ENCODE measurements at places on chromosomes 13 and 19.

- DNase-seq, result no peak
These were observed 442.7 kb downstream of the OXGR1 start for GRCh38 chr13:96551546-96551945.

DNA sequence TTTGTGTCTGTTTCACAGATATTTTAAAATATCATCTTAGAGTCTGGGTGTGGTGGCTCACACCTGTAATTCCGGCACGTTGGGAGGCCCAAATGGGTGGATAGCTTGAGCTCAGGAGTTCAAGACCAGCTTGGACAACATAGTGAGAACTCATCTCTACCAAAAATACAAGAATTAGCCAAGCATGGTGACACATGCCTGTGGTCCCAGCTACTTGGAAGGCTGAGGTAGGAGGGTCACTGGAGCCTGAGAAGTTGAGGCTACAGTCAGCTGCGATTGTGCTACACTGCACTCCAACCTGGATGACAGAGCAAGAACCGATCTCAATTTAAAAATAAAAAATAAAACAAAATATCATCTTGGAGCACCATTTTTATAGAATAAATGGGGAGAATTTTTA, 1247.6 kb upstream of the MIR17HG start:
- DNase-seq, result no peak

DNA sequence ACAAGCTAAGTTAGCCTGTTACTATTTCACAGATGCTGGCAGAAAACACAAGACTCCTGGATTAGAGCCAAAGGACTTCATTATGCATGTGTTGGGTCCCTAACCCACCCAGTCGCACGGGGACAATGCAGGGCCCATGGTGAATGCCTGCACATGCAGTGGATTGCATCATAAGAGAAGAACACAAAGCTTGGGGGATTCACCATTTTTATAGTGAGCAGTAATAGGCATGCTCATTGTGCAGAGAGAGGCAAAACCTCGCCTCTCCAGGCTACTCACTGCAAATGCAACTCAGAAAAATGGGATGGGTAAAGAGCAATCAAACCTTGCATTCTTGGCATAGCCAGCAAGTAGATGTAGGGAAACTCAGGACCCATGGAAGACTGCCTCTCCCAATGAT, 115.8 kb downstream of the DIAPH3 start:
- no peak for DNase-seq

DNA sequence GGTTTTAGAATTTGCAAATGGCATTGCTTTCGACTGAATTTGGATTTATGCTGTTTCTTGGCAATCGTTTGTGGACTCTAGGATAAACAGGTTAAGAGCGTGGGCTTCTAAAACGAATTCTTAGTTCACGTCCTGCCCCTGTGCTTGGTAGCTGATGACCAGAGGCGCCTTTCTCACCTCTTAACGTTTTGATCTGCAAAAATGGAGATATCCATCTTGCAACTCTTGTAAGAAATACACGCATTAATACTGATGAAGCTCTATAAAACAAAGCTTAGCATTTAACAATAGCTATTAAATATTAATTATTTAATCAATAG, 580 bp upstream of the KATNAL1 start:
- no peak for DNase-seq

- no peak for DNase-seq
These were observed 12.8 kb downstream of the MOB3A start for GRCh38 chr19:2083174-2083854.

- DNase-seq, result peak; percentile 34
These were observed 9.7 kb downstream of the INAFM1 start for GRCh38 chr19:47284324-47284899.

GRCh38 chr19:5436948-5437306, 18.3 kb upstream of the ZNRF4 start:
- no peak for DNase-seq

- no peak for DNase-seq
These were observed 251.4 kb downstream of the VWA8 start for GRCh38 chr13:41709511-41709910.

Data from A172 (cell line).